Inflammatory macrophage treated with lipopolysaccharide for 4 hours (primary cell): ENCODE measurements at places on chromosomes 2 and 18.

- DNase-seq, result no peak
Measured at GRCh38 chr2:218523651-218524050, 44.5 kb downstream of the USP37 start.

- no peak for DNase-seq
Measured at GRCh38 chr18:25686960-25687500, 335.1 kb upstream of the ZNF521 start.

- peak; percentile 79 for DNase-seq
Measured at GRCh38 chr2:215396595-215397313, 39.1 kb downstream of the FN1 start.

- DNase-seq, result peak; percentile 56
Measured at GRCh38 chr2:191699341-191699945, 21.5 kb downstream of the NABP1 start.

- no peak for DNase-seq
Measured at GRCh38 chr2:159984034-159984433, 78.4 kb downstream of the PLA2R1 start.

GRCh38 chr2:32910883-32911598, 35.7 kb upstream of the LTBP1 start:
- no peak for DNase-seq

DNA sequence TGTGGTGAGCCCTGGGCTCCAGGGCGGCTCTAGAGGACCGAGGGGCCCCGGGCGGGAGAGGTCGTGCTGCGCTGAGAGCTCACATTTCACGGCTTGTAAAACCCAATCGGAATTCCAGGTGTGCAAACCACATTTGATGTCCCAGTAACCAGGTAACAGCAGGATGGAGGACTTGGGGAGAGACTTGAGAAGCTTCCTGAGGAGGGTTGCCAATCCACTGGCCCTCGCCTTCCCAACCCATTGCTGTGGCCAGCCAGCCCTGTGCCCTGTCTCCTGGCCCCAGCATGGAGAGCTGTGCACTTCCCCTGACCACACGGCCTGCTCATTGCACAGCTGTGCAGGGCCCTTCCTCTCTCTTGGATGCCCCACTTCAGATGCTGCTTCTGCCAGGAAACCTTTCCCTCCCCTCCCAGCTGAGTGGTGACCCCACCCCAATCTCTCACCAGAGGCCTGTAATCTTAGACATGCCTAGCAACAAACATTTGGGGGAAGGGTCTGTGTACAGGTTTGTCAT, 39.6 kb downstream of the ASB1 start:
- no peak for DNase-seq

DNA sequence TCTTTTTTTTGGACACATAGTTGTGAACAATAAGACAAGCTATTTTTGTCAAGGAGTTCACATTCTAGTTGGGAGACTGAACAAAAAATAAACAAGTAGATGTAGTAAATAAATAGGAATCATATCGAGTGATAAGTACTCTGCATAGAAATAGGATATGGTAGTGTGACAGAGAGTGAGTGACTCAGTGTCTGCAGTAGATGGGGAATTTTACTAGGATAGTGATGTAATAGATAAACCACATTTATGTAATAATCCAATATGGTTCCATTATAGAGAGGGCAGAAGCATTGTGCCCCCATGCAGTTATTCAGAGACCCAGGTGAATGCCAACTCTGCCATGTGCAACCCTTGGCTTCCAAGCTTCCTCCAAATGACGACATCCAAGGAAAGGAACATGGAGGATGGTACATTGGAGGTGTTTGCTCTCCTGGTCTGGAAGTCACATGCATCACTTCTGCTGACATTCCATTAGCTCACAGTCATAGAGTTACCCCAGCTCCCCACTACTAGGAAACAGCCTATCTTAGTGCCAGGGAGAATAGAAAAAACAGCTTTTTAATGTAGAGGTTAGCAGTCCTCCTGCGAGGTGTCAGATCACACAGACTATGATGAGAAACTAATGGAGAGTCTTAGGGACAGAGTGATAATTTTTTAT, 595.4 kb downstream of the NYAP2 start:
- peak; percentile 74 for DNase-seq

- no peak for DNase-seq
Measured at GRCh38 chr2:49123600-49123999, 30.7 kb downstream of the FSHR start.
